ENCODE measurements at places on chromosomes 12 and 14.

GRCh38 chr12:66331814-66332213, 29.5 kb downstream of the HELB start:
- peaks cover 15% of the 10 kb centered on the region for H3K36me3 ChIP-seq
- no peak overlapping the region for H3K4me3 ChIP-seq
- no peaks in the 10 kb centered on the region for H3K4me1 ChIP-seq
- H3K27ac ChIP-seq: no peak overlapping the region

- H3K36me3 ChIP-seq: no peaks in the 10 kb centered on the region
- H3K27ac ChIP-seq: no peak overlapping the region
Observed at GRCh38 chr12:14854586-14855183, 11.4 kb upstream of the ART4 start.

DNA sequence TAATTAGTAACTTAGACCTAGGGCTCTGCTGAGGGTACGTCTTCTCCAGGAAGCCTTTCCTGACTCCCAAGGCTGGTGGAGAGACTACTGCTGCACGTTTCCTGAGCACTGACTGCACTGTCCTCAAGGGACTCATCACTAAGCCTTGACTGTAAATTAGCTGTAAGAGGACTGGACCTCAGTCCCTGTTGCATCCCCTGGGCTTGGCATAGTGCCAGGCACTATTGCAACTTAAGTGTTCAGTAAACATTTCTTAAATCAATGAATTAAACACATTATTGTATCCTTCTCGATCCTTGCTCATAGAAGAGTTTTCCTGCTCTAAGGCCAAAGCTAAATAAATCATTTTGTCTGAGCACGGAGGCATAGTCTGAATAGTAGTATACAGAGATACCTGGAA, 31.9 kb upstream of the IFNG-AS1 start:
- H3K27ac ChIP-seq: no peak overlapping the region
- H3K4me3 ChIP-seq: no peak overlapping the region
- H3K4me1 ChIP-seq: no peaks in the 10 kb centered on the region
- DNase-seq: peak; percentile 36

- H3K27ac ChIP-seq: no peak overlapping the region
- DNase-seq: no peak
- H3K27me3 ChIP-seq: no peaks in the 10 kb centered on the region
- no peak overlapping the region for H3K4me3 ChIP-seq
Observed at GRCh38 chr12:31387466-31387865, 61.5 kb upstream of the SINHCAF start.

DNA sequence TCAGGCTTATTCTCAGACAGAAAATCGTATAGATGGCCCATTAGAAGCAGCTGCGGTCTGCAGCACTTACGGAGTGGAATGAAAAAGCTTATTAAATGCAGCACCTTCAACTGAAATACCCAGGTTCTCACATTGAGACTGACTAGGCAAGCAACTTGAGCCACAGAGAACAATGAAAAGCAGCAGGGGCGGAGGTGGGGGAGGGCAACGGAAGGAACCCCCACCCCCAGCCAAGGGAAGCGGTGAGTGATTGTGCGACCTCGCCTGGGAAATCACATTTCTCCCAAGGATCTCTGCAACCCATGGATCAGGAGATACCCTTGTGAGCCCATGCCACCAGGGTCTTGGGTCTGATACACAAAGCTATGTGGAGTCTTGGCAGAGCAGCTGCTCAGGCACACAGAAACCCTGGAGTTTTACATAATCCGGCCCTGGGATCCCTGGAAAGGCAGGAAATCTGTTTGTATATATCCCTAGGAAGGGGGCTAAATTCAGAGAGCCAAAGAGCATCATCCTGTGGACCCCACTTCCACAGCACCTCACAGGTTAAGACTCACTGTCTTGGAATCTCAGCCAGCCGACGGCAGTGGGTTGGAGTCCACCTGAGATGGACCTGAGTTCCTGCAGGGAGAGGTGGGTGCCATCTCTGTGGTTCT, 38.1 kb downstream of the PZP start:
- no peaks in the 10 kb centered on the region for H3K36me3 ChIP-seq
- DNase-seq: no peak
- no peaks in the 10 kb centered on the region for H3K27me3 ChIP-seq

DNA sequence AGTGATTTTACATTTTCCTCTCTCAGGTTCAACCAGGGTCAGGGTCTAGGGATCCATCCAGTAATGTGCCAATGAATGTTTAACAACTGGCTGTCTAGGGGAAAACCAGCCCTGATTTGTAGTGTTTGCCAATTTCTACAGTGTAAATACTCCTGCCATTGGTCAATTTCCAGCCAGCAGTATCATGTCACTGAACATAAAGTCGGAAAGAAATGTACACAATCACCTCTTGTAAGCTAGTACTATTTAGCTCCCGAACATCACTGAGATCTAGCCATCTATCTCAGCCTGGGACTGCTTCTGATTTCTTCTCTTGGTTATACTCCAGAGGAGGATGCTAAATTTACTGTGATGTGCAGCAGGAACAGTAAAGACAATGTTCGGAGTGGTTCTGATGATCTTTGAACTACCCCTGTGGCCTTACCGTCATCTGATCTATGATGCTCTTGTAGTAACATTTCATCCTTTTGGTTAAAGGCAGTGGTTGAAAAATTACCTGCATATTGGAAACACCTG, 36.7 kb upstream of the EGLN3 start:
- DNase-seq: no peak
- H3K4me1 ChIP-seq: peaks cover 7% of the 10 kb centered on the region
- no peaks in the 10 kb centered on the region for H3K36me3 ChIP-seq
- no peak overlapping the region for H3K4me3 ChIP-seq

GRCh38 chr12:52162981-52163380, 28.8 kb downstream of the KRT80 start:
- no peaks in the 10 kb centered on the region for H3K27me3 ChIP-seq
- no peak overlapping the region for H3K4me3 ChIP-seq
- peaks cover 20% of the 10 kb centered on the region for H3K4me1 ChIP-seq
- DNase-seq: no peak
- no peak overlapping the region for H3K27ac ChIP-seq
- H3K36me3 ChIP-seq: no peaks in the 10 kb centered on the region

DNA sequence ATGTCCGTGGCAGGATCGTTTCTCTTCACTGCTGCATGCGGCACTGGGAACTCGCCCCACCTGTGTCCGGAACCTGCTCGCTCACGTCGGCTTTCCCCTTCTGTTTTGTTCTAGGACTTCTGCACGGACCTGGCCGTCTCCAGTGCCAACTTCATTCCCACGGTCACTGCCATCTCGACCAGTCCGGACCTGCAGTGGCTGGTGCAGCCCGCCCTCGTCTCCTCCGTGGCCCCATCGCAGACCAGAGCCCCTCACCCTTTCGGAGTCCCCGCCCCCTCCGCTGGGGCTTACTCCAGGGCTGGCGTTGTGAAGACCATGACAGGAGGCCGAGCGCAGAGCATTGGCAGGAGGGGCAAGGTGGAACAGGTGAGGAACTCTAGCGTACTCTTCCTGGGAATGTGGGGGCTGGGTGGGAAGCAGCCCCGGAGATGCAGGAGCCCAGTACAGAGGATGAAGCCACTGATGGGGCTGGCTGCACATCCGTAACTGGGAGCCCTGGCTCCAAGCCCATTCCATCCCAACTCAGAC, 1.2 kb downstream of the FOS start:
- H3K4me3 ChIP-seq: peak overlapping the region; percentile 90
- H3K27me3 ChIP-seq: no peaks in the 10 kb centered on the region
- H3K36me3 ChIP-seq: peaks cover 20% of the 10 kb centered on the region
- peak overlapping the region; percentile 100 for H3K27ac ChIP-seq
- peak; percentile 67 for DNase-seq
- peaks cover 54% of the 10 kb centered on the region for H3K4me1 ChIP-seq

GRCh38 chr12:31249356-31249755, 76.6 kb downstream of the SINHCAF start:
- H3K4me3 ChIP-seq: no peak overlapping the region
- H3K4me1 ChIP-seq: no peaks in the 10 kb centered on the region
- no peaks in the 10 kb centered on the region for H3K36me3 ChIP-seq
- no peak overlapping the region for H3K27ac ChIP-seq

- H3K36me3 ChIP-seq: no peaks in the 10 kb centered on the region
- H3K27ac ChIP-seq: no peak overlapping the region
- DNase-seq: no peak
Observed at GRCh38 chr12:58106195-58106594, 164.8 kb downstream of the ATP23 start.

DNA sequence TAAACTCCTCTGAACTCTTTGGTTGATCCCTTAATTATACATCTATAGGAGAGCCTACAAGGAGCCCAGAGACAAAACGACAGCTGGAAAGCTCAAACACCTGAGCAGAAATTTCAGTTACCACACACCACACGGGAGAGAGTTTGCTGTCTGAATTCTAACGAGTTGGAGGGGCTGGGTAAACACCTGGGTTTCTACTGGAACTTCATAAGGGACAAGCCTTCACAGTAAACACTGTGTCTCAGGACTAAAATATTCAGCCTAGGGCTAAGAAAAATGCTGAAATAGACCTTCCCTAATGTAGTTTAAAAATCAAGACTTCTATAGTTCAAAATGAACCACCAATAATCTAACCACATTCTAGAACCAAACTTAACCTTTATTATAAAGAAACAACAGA, 9.6 kb upstream of the ANO2 start:
- peaks cover under 1% of the 10 kb centered on the region for H3K27me3 ChIP-seq
- H3K4me3 ChIP-seq: no peak overlapping the region
- H3K27ac ChIP-seq: no peak overlapping the region
- H3K4me1 ChIP-seq: no peaks in the 10 kb centered on the region
- H3K36me3 ChIP-seq: peaks cover 19% of the 10 kb centered on the region
- DNase-seq: no peak

DNA sequence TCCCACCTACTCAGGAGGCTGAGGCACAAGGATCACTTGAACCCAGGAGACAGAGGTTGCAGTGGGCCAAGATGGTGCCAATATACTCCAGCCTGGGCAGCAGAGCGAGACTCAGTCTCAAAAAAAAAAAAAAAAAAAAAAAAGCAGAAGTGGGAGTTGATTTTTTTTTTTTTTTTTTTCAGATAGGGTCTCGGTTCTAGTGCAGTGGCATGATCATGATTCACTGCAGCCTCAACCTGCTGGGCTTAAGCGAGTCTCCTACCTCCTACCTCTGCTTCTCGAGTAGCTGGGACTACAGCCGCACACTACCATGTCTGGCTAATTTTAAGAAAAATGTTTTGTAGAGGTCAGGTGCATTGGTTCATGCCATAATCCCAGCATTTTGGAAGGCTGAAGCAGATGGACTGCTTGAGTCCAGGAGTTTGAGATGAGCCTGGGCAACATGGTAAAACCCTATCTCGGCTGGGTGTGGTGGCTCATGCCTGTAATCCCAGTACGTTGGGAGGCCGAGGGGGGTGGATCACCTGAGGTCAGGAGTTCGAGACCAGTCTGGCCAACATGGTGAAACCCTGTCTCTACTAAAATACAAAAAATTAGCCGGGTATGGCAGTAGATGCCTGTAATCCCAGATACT, 16.3 kb upstream of the HSP90AA1 start:
- no peak overlapping the region for H3K4me3 ChIP-seq
- DNase-seq: no peak
- H3K36me3 ChIP-seq: no peaks in the 10 kb centered on the region

- no peak overlapping the region for H3K4me3 ChIP-seq
- H3K27me3 ChIP-seq: no peaks in the 10 kb centered on the region
- peak overlapping the region; percentile 56 for H3K27ac ChIP-seq
- DNase-seq: peak; percentile 68
- H3K4me1 ChIP-seq: peaks cover 47% of the 10 kb centered on the region
- H3K36me3 ChIP-seq: peaks cover 12% of the 10 kb centered on the region
Observed at GRCh38 chr12:123237646-123238329, 4.6 kb downstream of the MTRFR start.

- no peak overlapping the region for H3K4me3 ChIP-seq
- DNase-seq: no peak
- H3K27ac ChIP-seq: no peak overlapping the region
- no peaks in the 10 kb centered on the region for H3K36me3 ChIP-seq
- H3K27me3 ChIP-seq: no peaks in the 10 kb centered on the region
Observed at GRCh38 chr12:65672441-65672840, 151.8 kb upstream of the HMGA2 start.

- peak overlapping the region; percentile 77 for H3K4me3 ChIP-seq
- DNase-seq: peak; percentile 78
- peaks cover 4% of the 10 kb centered on the region for H3K36me3 ChIP-seq
- peaks cover 43% of the 10 kb centered on the region for H3K4me1 ChIP-seq
- H3K27me3 ChIP-seq: no peaks in the 10 kb centered on the region
Observed at GRCh38 chr12:132488127-132489077, 1.5 kb upstream of the FBRSL1 start.

DNA sequence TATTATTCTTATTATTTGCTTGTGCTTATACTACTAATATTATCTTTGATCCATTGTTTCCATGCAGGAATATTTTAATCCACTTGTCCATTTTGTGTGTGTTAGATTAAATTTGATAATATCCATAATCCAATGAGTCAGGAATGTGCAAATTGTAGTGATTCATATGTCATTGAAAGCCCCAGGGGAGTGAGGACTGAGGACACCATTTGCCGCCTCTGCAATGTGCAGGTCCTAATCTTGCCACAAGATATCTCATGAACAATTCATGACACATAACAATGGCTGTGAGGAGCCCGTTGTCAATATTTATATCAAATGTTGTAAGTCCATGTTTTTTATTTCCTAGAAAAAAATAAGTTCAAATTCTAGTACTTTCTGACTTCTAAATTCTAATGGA, 250.5 kb downstream of the ZFP36L1 start:
- H3K4me1 ChIP-seq: peaks cover 24% of the 10 kb centered on the region
- no peak for DNase-seq

DNA sequence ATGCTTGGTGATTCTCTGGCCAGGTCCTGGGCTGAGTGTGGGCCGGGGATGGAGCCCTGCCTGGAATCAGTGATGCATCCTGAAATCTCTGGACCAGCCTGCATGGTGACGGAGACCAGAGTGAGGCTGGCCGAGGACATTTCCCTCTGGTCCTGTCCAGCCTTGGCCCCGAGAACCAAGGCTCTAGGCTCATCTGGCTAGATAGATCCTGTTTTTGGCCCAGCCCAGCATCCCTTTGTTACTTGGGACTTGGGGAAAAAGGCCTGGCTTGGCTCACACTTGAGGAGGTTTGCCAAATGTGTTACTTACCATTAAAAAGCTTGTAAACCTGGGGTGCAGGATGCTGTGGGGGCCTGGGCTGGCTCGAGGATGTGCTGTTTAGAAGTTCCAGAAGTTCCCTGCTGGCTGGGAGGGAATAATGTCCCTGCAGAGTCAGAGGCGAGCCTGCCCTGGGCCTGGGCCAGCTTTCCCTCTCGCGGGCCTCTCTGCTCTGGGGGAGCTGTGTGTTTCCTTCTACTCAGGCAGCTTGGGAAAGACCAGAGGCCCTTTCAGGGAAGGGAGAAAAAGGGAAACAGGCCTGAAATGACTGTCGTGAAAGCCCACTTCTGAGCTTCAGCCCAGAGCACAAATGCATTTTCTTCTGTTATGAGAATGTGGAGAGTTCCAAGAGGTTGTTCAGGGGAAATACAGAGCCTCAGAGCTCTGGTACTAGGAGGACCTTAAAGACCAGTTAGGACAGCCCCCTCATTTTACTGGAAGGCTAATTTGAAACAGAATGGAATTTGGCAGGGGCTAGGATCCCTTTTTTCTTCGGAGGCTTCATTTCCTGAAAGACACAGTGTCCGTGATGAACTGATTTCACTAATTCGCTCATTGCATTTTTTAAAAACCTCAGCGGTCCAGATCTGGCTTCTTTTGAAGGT, 47.2 kb upstream of the CTDSP2 start:
- peaks cover 99% of the 10 kb centered on the region for H3K4me1 ChIP-seq
- H3K27ac ChIP-seq: peak overlapping the region; percentile 98
- H3K4me3 ChIP-seq: peak overlapping the region; percentile 28
- H3K36me3 ChIP-seq: no peaks in the 10 kb centered on the region

- no peak overlapping the region for H3K4me3 ChIP-seq
- no peak for DNase-seq
- H3K36me3 ChIP-seq: no peaks in the 10 kb centered on the region
- no peaks in the 10 kb centered on the region for H3K27me3 ChIP-seq
- H3K27ac ChIP-seq: no peak overlapping the region
- H3K4me1 ChIP-seq: no peaks in the 10 kb centered on the region
Observed at GRCh38 chr12:93514853-93515252, 47.5 kb downstream of the MRPL42 start.
